ENCODE measurements at places on chromosomes 6 and 20. TPM values are rescaled to one million over a fixed set of nuclear protein-coding genes. Genes with fewer than 3 reads are reported as not detected.

The WFDC12 gene
- not detected for polyA plus RNA-seq

- peak; percentile 76 for DNase-seq
- H3K27me3 ChIP-seq, result no peaks in the 10 kb centered on the region
- H3K4me1 ChIP-seq, result peaks cover 7% of the 10 kb centered on the region
- peak overlapping the region; percentile 81 for H3K27ac ChIP-seq
These were observed 18.8 kb upstream of the BTN3A3 start for GRCh38 chr6:26421259-26422144.

The OVOL2 gene
- not detected for polyA plus RNA-seq

The CFAP61 gene
- 0.12 TPM for polyA plus RNA-seq

The CLPSL2 gene
- polyA plus RNA-seq, result not detected

GRCh38 chr20:62557999-62558408 is 82.2 kb upstream of the GATA5 start:
- no peak for DNase-seq
- no peaks in the 10 kb centered on the region for H3K36me3 ChIP-seq
- H3K27ac ChIP-seq, result no peak overlapping the region
- H3K4me1 ChIP-seq, result no peaks in the 10 kb centered on the region
- no peaks in the 10 kb centered on the region for H3K27me3 ChIP-seq

DNA sequence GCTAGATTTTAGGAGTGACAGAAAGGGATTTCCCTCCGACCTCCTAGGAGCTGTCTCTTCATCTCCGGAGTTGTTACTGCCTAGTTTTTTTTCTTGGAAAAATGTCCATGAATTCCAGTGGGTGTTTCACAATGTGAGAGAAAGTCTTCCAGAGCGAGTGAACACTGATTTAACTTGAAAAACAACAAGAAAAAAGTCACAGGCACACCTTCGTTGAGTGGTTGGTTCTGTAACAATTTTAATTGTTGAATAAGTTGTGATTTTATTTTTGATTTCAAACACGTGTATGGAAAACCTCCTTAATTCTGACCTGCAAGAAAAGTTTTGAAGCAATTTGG is 2.9 kb downstream of the TFAP2C start:
- no peak overlapping the region for H3K27ac ChIP-seq
- no peak overlapping the region for H3K4me3 ChIP-seq
- DNase-seq, result no peak
- no peaks in the 10 kb centered on the region for H3K27me3 ChIP-seq
- peaks cover 7% of the 10 kb centered on the region for H3K4me1 ChIP-seq

- no peak overlapping the region for H3K27ac ChIP-seq
- H3K27me3 ChIP-seq, result no peaks in the 10 kb centered on the region
- no peak overlapping the region for H3K4me3 ChIP-seq
- H3K36me3 ChIP-seq, result no peaks in the 10 kb centered on the region
- H3K4me1 ChIP-seq, result peaks cover 1% of the 10 kb centered on the region
These were observed 88.9 kb downstream of the FHL5 start for GRCh38 chr6:96651816-96652215.

DNA sequence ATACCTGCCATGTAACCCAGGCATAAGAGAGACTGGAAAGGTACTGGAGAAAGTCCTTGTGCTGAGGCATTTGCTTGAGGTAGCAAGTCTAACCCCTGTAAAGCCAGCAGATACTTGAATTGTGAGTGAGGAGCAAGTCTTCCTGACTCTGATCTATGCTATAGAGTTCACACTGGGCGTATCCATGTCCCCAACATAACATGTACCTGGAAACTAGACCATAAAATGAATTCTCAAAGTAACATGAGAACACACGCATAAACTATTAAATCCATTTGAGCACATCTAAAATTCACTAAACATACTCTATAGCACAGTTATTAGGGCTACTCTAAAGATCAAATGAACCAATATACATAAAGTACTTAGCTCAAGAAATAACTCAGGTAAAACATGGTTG is 2.0 kb downstream of the NHSL1 start:
- H3K27me3 ChIP-seq, result no peaks in the 10 kb centered on the region
- no peak for DNase-seq
- no peak overlapping the region for H3K4me3 ChIP-seq

The PROKR2 gene
- polyA plus RNA-seq, result not detected

The PCMTD2 gene
- polyA plus RNA-seq, result 58.8 TPM

The SAPCD1 gene
- 2.9 TPM for polyA plus RNA-seq

GRCh38 chr20:30812739-30813411 is 444.6 kb upstream of the DEFB115 start:
- no peaks in the 10 kb centered on the region for H3K4me1 ChIP-seq
- DNase-seq, result no peak
- no peak overlapping the region for H3K4me3 ChIP-seq
- no peak overlapping the region for H3K27ac ChIP-seq

The CAP2 gene
- 5.0 TPM for polyA plus RNA-seq

DNA sequence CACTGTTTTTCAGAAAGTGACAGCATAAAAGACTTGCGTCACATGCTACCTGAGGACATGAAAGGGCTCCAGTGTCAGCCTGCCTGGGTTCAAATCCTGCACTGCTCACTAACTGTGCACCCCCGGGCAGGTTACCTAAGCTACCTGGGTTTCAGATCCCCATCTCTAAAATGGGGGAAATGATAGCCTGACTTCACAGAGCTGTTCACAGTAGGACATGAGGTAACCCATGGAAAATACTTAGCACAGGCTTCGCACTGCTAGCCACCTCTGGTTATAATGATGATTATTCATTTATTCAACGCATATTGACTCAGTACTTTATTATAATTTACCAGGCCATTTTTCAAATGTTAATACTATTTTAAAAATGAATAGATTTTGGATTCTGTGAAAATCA is 23.0 kb downstream of the TBC1D7 start:
- no peak for DNase-seq
- H3K4me3 ChIP-seq, result no peak overlapping the region
- no peak overlapping the region for H3K27ac ChIP-seq
- H3K4me1 ChIP-seq, result peaks cover 11% of the 10 kb centered on the region
- H3K36me3 ChIP-seq, result no peaks in the 10 kb centered on the region

The HCRTR2 gene
- not detected for polyA plus RNA-seq

The C20orf204 gene
- polyA plus RNA-seq, result 0.61 TPM

GRCh38 chr6:149895048-149895590 is 2.8 kb downstream of the RAET1E start:
- no peaks in the 10 kb centered on the region for H3K36me3 ChIP-seq
- H3K4me3 ChIP-seq, result no peak overlapping the region
- H3K4me1 ChIP-seq, result peaks cover 20% of the 10 kb centered on the region
- no peak overlapping the region for H3K27ac ChIP-seq

The CST2 gene
- polyA plus RNA-seq, result 0.28 TPM

DNA sequence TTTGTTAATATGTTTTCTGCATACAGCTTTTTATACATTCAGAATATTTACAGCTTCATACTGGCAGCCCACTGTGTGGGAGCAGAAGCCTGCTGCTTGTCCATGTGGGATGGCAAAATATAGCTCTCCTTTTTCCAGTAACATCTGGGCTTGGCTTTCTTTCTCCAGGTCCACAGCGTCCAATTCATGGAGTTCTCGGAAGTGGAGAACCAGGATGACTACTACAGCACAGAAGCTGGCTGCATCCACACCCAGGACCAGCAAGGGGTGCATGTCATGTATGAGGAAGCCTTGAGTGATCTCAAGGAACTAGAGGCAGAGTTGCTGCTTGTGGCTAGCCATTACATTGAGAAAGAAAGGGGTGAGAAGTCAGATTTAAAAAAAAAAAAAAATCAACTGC is 143.1 kb downstream of the CD164 start:
- DNase-seq, result no peak
- no peak overlapping the region for H3K27ac ChIP-seq
- H3K4me3 ChIP-seq, result no peak overlapping the region

DNA sequence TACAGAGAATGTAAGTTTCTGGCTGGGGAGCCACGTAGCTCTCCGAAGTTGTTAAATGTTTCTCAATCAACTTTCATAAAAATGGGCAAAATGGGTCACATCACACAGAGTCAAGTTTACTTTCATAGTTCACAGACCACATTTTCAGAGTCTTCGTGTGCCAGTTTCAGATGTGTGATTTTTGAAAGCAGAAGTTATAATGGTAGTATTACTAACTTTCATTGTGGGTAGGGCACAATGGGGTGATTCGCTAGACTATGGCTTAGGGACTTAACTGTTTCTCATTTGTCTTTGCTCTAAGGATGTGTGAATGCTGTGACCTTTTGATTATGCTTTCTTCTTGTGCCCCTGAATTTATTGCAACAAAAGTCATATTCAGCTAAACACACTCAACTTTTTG is 109.0 kb upstream of the SUPT3H start:
- H3K36me3 ChIP-seq, result no peaks in the 10 kb centered on the region
- no peaks in the 10 kb centered on the region for H3K4me1 ChIP-seq
- no peak for DNase-seq

- H3K4me3 ChIP-seq, result no peak overlapping the region
- DNase-seq, result no peak
- H3K27ac ChIP-seq, result no peak overlapping the region
- no peaks in the 10 kb centered on the region for H3K36me3 ChIP-seq
- no peaks in the 10 kb centered on the region for H3K4me1 ChIP-seq
These were observed 515.3 kb downstream of the TENT5A start for GRCh38 chr6:81237226-81237625.

GRCh38 chr6:79127660-79128059 is 49.6 kb upstream of the PHIP start:
- H3K27ac ChIP-seq, result no peak overlapping the region
- H3K4me1 ChIP-seq, result no peaks in the 10 kb centered on the region
- no peaks in the 10 kb centered on the region for H3K27me3 ChIP-seq

DNA sequence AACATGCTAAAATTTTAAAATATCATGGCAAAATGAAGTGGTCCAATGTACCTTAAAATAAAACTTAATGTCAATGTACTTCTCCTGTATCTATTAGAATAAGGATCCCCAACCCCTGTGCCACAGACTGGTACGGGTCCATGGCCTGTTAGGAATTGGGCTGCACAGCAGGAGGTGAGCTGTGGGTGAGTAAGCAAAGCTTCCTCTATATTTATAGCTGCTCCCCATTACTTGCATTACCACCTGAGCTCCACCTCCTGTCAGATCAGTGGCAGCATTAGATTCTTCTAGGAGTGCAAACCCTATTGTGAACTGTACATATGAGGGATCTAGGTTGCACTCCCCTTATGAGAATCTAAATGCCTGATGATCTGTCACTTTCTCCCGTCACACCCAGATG is 86.0 kb downstream of the SLC16A10 start:
- no peak overlapping the region for H3K27ac ChIP-seq
- no peak overlapping the region for H3K4me3 ChIP-seq
- H3K36me3 ChIP-seq, result no peaks in the 10 kb centered on the region
- no peak for DNase-seq
- H3K27me3 ChIP-seq, result no peaks in the 10 kb centered on the region

DNA sequence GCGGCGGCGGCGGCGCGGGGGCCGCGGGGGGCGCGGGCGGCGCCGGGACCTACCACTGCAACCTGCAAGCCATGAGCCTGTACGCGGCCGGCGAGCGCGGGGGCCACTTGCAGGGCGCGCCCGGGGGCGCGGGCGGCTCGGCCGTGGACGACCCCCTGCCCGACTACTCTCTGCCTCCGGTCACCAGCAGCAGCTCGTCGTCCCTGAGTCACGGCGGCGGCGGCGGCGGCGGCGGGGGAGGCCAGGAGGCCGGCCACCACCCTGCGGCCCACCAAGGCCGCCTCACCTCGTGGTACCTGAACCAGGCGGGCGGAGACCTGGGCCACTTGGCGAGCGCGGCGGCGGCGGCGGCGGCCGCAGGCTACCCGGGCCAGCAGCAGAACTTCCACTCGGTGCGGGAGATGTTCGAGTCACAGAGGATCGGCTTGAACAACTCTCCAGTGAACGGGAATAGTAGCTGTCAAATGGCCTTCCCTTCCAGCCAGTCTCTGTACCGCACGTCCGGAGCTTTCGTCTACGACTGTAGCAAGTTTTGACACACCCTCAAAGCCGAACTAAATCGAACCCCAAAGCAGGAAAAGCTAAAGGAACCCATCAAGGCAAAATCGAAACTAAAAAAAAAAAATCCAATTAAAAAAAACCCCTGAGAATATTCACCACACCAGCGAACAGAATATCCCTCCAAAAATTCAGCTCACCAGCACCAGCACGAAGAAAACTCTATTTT is 2.0 kb downstream of the FOXC1 start:
- DNase-seq, result peak; percentile 64
- H3K4me1 ChIP-seq, result peaks cover 7% of the 10 kb centered on the region
- no peaks in the 10 kb centered on the region for H3K36me3 ChIP-seq
- H3K4me3 ChIP-seq, result peak overlapping the region; percentile 57
- no peaks in the 10 kb centered on the region for H3K27me3 ChIP-seq

- DNase-seq, result no peak
- no peak overlapping the region for H3K4me3 ChIP-seq
- H3K36me3 ChIP-seq, result no peaks in the 10 kb centered on the region
- no peaks in the 10 kb centered on the region for H3K27me3 ChIP-seq
- H3K27ac ChIP-seq, result no peak overlapping the region
- H3K4me1 ChIP-seq, result peaks cover 5% of the 10 kb centered on the region
These were observed 92.2 kb upstream of the CNKSR3 start for GRCh38 chr6:154602708-154603107.

DNA sequence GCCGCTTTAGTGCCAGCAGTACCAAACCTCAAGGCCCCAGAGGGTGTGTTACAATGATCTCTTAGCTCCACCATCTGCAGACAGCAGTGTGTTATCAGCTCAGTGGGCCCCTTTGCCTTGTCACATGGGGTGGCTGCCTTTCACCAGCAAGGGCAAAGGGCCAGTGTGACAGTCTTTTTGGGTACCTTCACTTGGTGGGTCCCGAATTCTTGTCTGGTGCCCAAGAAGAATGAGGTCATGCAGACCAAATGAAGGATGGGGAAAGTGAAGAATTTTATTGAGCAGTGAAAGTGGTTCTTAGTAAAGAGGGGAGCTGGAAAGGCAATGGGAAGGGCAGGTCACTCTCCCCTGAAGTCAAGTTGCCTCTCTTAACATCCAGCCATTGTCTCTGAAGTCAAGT is 2.9 kb upstream of the SMIM28 start:
- H3K4me1 ChIP-seq, result no peaks in the 10 kb centered on the region
- no peak overlapping the region for H3K27ac ChIP-seq
- no peaks in the 10 kb centered on the region for H3K27me3 ChIP-seq
- H3K36me3 ChIP-seq, result no peaks in the 10 kb centered on the region

DNA sequence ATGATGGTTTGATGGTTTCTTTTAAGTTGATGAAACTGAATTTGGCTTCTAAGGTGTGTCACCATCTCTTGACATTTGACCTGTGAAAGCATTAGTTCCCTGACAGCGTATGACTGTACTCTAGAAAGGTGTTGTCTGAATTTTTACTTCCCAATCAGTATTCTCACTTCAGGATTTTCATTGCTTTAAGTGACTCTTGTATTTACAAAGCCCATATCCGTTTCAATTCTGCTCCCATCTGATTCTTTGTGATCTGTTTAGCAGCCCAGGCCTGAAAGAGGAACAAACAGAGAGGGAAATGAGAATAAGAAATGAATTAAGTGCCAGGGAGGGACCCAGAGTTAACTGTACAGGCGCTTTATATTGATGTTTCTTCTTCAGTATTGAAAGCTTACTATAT is 73.7 kb downstream of the FARS2 start:
- peaks cover 2% of the 10 kb centered on the region for H3K4me1 ChIP-seq
- no peak for DNase-seq
- H3K27me3 ChIP-seq, result no peaks in the 10 kb centered on the region

DNA sequence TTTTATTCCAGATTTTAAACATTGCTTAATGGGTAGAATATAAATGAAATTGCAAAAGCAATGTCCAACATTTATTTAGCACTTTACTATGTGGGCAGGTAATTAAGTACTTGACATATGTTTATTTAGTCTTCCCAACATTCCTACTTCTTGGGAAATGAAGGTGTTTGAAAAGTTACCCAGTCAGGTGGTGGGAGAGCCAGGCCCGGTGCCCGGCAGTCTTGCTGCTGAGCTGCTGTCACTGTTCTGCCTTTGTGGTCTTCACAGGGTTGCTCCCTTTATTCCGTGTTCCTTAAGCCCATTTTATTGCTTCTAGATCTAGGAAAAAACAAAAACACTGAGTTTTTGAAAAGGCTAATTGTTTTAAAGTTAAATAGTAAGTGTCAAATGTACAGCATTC is 42.6 kb upstream of the TULP4 start:
- DNase-seq, result no peak
- H3K36me3 ChIP-seq, result no peaks in the 10 kb centered on the region
- H3K4me3 ChIP-seq, result no peak overlapping the region
- H3K4me1 ChIP-seq, result peaks cover 1% of the 10 kb centered on the region
- H3K27me3 ChIP-seq, result no peaks in the 10 kb centered on the region
- H3K27ac ChIP-seq, result no peak overlapping the region
